HFFc6 (cell line): ENCODE measurements at places on chromosomes 2 and 18.

DNA sequence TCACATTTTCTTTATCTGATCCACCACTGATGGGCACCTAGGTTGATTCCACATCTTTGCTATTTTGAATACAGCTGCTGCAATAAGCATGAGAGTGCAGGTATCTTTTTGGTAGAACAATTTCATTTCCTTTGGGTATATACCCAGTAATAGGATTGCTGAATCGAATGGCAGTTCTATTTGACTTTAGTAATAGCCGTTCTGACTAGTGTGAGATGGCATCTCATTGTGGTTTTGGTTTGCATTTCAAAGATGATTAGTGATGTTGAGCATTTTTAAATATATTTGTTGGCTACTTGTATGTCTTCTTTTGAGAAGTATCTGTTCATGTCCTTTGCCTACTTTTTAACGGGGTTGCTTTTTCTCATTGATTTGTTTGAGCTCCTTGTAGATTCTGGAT lies 72.3 kb downstream of the CCDC138 start:
- peak; percentile 32 for DNase-seq

DNA sequence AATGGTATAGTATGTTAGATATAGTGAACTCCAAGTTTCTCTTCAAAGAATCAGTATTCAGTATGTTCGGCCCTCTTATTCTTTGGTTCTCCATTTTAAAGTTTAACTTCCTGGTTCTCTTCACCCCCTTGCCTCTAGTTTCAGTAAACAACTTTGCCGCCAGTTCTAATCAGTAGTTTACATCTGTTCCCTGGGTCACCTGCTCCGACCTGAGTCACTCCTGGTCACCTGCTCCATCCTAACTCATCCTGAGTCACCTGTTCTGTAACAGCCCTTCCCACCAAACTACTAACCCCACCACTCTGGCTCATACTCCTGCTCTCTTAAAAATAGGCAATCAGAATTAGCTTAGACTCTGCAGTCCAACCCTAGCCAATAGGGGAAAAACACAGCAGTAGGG lies 23.7 kb upstream of the TEX51 start:
- DNase-seq: no peak

GRCh38 chr2:134839649-134840048 lies 1.2 kb downstream of the ACMSD start:
- DNase-seq: no peak

DNA sequence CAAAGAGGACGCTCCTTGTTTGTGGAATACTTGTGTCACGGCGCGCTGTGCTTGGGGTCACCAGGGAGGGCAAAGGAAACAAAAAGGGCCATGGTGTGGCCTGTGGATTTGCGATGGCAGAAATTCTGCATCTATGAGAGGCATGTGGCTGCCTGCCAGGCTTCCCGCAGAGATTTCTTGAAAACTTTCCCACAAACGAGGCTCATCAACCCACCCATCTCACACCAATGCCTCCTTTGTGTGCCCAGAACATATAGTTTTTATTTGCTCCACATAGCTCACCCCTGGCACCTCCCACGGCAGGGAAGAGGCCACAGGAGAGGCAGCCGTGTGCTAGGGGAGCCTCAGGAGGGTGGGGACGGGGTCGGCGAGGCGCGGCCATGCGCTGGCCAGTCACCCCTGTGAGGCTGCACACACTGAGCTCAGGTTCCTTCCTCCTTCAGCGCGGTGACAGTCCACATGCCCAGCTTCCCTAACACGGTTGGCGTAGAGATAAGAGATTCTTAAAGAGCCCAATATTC lies 100.3 kb downstream of the MBP start:
- DNase-seq: no peak

DNA sequence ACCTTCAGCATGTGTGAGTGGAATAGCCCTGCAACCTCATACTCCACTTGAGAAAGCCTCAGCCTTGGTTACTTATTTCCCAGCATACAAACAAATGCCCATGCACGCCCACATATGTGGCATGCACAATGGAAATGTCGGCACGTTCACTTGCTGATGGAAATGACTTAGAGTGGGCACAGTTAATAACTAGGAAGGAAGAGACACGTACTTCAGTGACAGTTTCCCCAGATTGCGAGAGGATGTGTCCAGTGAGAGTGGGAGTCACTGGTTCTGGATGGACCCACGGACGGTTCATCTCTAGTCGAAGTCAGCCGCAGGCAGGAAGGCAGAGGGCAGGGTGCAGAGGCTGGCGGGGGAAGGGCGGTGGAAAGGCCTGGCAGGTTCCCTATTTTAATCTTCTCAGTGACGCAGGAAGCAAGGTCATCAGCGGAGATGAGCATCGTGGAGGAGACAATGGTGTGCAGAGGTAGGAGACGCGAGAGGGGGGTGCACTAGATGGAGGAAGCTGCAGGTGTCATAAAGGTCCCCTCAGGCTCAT lies 350.7 kb upstream of the MYT1L start:
- DNase-seq: no peak

GRCh38 chr18:35490894-35491699 lies 6.7 kb downstream of the INO80C start:
- no peak for DNase-seq

DNA sequence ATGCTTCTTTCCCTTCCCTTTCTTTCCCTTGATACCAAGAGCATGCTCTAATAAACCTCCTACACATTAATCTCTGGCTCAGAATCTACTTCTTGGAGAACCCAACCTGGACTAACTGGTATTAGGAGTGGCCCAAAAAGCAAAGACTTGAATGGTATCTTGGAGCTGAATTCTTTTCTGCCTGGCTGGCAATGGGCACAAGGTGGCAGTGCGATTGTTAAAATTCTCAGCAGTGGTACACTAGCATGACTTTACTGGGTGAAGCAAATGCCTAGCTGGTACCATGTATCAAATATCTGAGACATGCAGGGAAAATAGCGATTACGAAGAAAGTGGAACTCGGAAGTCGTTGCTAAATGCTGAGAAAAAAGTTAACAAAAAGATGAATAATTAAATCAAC lies 376.1 kb downstream of the XIRP2 start:
- no peak for DNase-seq

DNA sequence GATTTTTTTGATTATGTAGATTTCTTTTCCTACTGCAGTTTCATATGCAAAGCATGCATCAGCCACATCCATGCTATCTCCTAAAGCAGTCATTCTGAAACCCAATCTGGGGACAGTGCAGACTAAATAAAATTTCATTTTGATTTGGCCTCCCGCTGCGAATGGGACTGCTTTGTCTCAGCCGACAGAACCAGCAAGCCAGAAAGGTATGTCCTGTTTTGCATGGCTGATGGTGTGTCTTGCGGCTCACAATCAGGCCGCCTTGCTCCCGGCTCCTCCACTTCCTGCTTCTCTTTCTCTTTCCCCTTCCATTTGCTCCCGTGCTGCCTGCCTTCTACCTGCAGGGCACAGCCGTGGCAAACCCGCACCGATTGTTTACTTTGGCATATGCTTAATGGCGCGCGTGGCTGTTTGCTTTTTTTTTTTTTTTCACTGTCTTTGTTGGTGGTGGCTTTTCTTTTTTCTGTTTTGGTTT lies 419.6 kb upstream of the POU3F3 start:
- DNase-seq: no peak

GRCh38 chr18:58438958-58439300 lies 190.0 kb downstream of the ALPK2 start:
- DNase-seq: no peak

DNA sequence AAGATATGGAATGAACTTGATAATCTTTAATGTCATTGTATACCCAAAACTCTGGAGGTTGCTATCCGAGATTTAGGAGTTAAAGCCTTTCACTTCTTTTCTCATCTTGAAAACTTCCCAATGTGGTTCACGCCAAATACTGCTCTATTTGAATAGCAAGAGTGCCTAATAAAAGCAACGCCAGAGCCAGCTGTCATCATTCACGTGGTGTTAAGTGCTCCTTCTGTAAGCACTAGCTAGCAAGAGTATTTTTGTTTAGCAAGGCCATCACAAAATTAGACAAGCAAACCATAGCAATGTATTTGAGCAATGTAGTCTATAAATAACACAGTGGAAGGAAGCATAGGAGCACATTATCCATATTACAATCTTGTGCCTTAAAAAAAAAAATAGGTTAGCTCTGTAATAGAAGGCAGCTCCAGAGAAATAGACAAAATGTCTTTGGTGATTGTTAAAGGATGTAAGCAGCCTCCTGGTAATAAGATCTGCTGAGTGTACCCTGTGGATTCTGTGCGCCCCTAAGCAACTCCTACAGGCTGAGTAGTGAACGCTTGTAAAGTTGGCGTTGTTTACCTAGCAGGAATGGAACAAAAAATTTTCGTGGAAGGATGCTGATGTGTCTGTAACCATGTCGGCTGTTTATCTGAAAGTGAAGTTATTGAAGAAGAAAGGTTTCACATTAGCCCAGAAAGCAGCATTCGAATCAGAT lies 518.0 kb downstream of the CNTNAP5 start:
- DNase-seq: no peak

DNA sequence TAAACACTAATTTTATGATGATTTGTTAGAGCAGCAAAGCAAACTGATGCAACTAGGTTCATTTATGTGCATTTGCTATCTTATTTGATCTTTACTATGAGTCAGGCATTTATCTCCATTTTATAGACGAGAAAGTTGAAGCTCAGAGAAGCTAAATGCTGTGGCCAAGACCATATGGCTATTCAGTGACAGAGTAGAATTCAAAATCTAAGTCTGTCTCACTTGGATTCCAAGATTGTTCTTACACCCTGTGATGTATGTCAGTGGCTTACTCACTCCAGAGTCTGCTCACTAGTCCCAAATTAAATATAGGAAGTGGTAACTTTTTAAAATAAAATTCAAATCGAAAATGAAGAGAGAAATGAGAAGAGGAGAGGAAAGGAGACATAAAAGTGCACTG lies 114.0 kb upstream of the DDX18 start:
- DNase-seq: no peak

GRCh38 chr2:231199219-231199618 lies 788 bp downstream of the ARMC9 start:
- DNase-seq: peak; percentile 36

GRCh38 chr2:173999272-173999671 lies 34.1 kb upstream of the SP3 start:
- no peak for DNase-seq

DNA sequence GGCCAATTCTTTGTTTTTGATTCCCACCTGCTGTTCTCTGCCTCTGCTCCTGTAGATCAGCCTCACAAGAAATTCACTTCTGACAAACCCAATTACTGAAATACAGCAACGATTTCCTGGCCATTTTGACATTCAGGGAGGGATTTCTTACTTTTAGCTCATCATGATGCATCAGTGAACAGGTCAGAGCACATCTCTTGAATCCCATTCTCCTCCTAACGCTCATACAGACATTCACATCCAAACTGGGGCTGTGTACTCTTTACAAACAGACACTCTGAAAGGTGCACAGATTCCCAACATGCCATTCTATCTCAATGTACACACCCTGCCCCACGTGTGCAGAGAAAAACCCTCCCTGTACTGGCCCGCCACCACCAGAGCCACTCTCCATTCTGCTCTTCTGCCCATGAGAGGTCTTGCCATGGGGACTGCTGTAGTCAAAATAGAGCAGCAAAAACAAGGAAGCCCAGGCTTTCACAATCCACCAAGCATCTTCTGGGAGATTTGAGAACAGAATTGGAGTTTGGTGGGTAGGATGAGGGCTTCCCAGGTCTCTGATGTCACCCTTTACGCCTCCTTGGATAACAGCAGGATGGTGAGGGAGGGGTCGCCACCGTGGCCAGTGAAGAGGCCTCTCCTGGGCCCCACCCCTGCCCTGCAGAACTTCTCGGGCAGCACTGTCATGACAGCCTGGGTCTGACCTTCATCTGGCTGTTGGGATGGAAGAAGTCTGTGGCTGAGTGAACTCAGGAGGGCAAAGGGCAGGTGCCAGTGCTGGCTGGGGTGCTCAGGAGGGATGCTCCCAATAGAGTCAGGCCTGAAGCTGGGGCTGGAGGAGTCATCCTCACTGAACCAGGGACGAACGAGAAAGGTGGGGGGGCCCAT lies 41.9 kb upstream of the ZFP36L2 start:
- DNase-seq: no peak

DNA sequence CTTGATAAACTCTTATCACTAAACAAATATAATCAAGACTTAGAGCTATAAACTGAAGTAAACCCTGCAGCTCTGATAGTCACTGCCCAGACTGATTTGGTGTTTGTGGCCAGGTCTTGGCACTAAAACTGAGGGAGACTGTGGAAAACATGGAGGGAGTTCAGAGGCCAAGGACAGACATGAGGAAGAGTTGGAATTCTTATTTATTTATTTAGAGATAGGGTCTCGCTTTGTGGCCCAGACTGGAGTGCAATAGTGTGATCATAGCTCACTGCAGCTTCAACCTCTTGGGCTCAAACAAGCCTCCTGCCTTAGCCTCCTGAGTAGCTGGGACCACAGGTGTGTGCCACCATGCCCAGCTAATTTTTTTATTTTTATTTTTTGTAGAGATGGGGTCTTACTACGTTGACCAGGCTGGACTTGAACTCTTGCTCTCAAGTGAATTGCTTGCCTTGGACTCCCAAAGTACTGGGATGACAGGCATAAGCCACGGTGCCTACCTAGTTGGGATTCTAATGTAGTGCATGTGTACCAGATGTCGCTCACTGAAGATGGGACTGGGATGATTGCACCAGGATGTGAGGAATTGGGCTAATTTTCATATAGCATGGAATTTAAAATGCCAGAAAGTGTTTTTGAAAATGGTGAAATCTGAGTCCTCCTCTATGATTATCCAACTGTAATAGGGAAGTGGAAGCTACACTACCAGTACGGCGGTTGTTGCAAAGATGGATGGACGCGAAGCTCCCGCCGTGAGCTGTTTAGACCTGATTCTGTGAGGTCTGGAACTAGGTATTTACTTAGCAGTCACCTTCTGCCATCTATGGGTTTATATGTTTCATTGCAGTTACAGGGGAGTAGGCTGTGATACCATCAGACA lies 52.7 kb upstream of the CTLA4 start:
- DNase-seq: peak; percentile 83

DNA sequence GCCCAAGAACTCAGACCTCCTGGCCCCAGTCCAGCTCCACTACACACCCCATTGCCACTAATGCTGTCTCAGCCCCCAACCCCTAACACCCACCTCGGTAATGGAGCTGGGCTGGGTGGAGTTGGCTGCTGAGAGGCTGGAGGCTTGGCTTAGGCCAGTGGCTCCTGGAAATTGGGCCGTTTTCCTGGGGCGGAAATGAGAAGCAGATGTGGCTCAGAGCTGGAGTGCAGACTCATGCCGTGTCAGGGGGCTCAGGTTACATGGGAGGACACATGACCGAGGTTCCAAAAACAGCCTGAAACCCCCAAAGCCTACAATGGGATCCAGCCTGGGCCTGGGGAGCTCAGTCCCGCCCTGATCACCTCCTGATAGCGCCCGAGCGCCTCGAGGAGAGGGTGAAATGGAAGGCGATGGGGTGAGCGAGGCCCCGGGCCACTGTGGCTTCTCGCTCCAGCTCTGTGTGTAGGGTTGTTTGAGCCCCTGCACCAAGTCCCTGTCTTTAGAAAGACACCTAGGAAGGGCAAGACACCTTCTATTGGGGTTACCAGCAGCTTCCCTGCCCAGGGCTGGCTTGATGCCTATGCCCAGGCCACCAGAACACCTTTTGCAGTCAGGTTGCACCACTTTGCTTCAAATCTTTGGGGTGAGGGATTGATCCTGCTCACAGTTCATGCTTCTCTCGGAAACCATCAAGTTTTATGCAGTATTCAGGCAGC lies 175.7 kb upstream of the HAAO start:
- peak; percentile 85 for DNase-seq
